Activated CD4-positive, alpha-beta T cell treated with anti-CD3 and anti-CD28 coated beads for 1 hour (primary cell): ENCODE measurements at places on chromosomes 5 and 9.

DNA sequence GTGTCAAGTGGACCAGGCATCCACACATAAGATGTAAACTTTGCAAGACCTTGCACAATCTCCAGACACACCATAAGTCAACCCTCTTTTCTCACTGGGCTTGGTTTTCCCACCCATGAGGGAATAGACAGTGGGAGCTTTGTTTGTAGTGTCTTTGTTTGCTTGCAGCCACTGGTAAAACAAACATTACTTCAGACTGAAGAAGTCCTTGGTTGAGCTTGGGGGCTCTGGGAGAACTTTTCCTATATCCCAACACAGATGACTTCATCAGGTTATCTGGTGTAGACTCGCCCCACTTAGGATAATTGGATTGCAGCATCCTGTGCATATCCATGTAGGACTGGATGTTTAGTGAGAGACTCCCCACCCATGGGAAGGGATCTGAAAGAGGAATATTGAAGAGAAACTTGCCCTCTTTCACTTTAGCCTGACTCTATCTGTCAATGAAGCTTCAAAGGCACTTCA is 11.5 kb upstream of the ADGRV1 start:
- DNase-seq, result no peak

DNA sequence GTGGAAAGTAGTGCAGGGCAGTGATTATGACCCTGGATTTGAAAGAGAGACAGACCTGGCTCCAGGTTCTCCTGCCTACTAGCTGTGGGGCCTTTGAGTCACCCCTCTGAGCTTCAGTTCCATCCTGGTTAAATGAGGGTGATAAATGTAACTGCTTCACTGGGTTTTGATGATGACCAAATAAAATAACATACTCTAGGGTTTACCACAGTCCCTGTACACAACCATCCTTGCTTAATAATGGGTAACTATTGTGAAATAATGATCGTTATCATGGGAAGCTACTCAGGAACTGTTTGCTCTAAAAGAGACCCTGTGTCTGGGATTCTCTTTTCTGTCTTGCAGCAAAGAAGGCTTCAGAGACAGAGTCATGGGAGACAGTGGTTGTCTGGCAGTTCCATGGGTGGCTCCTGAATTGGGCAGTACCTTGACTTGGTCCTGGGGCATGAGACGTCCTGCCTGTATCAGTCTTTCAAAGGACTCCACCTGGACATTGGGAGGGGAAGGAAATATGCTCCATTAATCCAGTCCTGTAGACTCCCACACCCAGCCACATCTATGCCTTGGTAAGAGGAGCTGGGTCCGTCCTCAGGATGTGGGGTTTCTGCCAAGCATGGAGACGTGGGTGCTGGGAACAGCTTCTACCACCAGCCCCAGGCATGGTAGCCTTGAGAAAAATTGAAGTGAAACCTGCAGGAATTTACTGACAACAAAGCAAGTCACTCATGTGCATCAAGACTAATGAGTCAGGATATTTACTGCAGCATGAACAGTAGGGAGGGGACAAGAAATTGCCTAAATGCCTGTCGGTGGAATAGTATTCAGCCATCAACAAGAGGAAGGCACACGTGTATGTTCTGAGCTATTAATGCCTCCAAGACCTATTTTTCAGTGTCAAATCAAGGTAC is 23.4 kb downstream of the AKNA start:
- DNase-seq, result no peak

DNA sequence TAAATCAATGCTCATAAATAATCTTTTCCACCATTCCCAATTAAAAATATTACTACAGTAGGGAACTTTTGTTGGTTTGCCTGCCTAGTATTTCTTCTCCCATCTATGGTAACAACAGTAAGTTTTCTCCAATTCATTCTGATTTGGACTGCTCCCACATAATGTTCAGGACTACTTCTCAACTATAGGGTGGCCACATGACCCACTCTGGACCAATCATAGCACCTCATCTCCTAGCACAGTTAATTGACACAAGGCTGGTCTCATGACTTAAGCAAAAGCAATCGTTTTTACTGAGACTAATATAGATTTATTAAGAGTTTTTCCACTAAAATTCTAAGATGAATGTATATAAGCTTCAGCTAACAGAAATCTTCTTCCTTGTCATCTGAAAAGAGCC is 28.7 kb upstream of the SLCO6A1 start:
- DNase-seq, result no peak

GRCh38 chr5:2286250-2286649 is 403.5 kb upstream of the IRX4 start:
- no peak for DNase-seq

DNA sequence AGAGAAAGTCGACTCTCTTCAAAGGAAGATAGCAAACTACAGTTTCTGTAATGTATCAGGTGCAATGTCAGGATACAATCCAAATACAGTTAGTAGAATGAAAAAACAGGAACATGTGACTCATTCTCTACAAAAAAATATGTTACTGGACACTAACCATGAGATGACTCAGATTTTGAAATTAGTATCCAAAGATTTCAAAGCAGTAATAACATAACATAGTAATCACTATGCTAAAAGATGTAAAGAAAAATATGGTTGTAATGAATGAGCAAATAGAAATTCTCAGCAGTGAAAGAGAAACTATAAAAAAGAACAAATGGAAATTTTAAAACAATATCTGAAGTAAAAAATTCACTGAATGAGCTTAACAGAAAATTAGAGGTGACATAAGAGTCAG is 42.3 kb downstream of the SHOC1 start:
- no peak for DNase-seq

GRCh38 chr5:53934151-53934820 is 373.8 kb downstream of the NDUFS4 start:
- no peak for DNase-seq

DNA sequence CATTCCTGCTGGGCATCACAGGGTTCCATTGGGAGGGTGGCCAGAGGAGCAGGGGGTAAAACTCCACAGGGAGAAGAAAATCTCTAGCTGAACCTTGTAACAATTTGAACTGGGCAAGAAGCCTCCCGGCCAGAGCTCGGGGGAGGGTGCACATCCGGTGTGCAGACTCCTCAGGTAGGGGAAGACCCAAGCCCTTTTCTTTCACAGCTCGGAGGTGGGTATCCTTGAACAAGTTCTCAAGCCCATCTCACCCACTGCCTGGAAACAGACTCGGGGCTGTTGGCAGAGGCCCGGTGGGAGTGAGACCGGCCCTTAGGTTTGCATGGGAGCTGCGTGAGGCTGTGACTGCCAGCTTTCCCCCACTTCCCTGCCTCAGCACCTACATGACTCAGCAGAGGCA is 111.5 kb upstream of the IL7R start:
- DNase-seq, result no peak

DNA sequence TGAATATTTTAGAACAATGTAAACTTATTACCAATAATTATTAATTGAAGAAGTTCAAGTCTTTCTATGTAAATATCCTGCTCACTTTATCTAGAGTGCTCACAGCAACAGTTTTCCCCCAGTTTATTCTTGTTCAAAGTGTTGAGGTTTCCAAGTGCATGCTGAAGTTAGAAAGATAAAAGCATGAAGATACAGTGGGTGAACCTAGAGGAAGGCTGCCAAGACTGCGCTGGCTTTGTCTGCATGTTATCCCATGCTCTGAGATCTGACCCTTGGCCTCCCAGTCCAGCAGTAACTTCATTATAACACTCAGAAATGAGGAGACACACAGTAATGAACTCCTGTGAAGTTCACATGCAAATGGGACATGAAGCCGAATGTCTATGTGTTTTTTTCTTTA is 76.0 kb upstream of the PIP5K1B start:
- DNase-seq, result no peak

- no peak for DNase-seq
Observed at GRCh38 chr5:74514888-74515551, 125.5 kb downstream of the ENC1 start.

DNA sequence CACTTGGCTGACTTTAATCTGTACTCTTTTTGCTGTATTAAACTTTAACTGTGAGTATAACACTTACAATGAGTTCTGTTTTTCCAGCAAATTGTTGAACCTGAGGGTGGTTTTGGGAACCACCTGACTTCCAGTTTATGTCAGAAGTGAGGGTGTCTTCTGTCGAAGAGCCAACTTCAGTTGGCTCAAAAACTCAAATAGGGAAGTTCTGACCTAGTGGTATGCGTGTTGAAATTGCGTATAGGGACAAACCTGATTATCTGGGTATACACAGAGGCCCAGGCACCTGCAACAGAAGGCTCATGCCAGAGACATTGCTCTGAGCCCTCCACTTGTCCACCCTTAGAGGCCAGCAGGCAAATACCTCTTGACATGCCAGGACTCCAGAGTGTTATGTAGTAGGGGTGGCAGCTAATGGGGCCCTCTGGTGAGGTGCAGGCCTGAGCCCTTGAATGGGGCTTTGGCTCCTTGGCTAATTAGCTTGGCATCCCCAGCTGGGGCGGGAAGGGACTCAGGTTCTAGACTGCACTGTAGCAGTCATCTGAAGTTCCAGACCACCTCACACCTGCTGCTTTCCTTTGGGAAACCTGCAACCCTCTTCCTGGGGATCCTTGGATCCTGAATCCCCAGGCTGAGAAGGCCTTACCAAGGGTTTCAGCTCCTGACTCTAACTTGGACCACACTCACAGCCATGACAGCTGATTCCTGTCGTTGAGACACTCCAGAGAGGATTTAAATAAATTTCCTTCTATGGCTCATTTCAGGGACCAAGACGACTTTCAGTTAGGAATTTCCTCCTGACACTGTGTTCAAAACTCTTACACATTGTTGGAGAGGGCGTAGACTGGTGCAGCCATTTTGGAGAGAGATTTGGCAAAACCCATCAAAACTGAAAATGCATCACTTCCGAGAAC is 189.6 kb downstream of the HSPA4 start:
- no peak for DNase-seq

GRCh38 chr5:40502736-40503135 is 177.0 kb upstream of the PTGER4 start:
- no peak for DNase-seq

DNA sequence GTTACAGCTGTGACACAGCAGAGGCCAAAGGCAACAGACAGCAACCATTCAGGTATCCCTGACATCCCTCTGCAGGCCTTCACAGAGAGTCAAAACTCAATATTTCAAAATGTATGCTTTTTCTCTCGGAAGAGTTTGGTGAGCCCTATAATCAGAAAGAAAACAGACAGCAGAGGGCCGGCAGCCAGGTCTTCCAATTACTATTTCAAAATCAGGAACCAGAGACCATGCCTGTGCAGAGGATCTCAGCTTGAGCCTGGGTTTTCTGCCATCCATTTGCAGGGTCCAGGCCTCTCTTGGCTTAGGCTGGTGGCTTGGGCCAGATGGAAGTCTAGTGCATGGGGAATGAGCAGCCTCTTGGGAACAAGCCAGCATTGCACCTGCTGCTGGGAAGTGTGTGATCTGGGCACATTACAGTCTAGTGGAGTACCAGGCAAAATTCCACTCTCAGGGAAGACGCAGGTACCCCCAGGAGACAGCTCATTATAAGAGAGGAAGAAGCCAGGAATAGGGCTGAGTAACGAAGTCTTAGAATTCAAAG is 231.3 kb downstream of the ENC1 start:
- no peak for DNase-seq

- DNase-seq, result no peak
Observed at GRCh38 chr5:59471463-59471862, 422.1 kb downstream of the PDE4D start.

- no peak for DNase-seq
Observed at GRCh38 chr5:87645224-87645623, 232.5 kb upstream of the CCNH start.

GRCh38 chr9:10000669-10001068 is 612.1 kb downstream of the PTPRD start:
- no peak for DNase-seq

- DNase-seq, result no peak
Observed at GRCh38 chr5:33166522-33166921, 274.2 kb upstream of the TARS1 start.

GRCh38 chr5:126443374-126443851 is 20.2 kb downstream of the GRAMD2B start:
- DNase-seq, result no peak

DNA sequence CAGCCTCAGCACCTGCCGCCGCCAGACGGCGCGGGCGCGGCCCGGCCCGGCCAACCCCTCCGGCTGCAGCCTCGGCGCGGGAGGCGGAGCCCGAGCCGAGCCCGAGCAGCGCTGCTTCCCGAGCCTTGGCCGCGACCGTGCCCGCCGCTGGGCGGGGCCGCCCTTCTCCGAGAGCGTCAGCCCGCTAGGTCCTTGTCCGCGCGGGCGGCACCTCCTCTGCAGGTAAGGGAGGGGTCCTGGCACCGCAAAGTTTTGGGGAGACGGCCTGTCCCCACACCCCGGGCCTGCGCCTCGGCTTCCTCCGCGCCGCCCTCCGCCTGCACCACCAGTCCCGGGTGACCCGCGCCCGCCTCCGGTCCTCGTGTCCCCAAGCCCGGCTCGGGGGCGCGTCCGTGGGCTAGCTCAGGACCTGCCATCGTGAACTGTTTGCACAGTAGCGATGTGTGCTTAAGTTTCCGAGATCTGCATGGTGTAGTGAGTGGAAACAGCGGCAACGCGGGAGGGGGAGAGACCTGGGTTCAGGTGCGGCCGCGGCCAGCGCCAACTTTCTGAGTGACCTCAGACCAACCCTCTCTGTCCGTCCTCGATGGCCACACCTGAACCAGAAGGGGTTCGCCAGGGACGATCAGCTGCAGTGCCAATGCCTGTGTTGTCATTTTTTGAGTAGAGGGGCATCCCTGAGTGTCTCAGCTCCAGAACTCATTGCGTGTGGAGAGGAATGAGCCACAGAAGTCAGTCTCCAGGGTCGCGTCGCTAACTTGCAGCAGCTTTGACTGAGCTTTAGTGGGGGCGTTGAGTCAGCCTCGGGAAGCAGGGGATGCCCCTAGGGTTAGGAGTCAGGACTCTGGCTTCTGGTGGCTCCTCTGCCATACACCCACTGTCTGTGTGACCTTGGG is at the start of gene FRMPD1:
TSS of gene FRMPD1 (plus strand) at position 82 of the 896 bp plus-strand sequence. CDS start 41,688 bp downstream, outside the sequence.
- peak; percentile 36 for DNase-seq

- no peak for DNase-seq
Observed at GRCh38 chr9:134215420-134215698, 51.0 kb upstream of the RNU6ATAC start.

DNA sequence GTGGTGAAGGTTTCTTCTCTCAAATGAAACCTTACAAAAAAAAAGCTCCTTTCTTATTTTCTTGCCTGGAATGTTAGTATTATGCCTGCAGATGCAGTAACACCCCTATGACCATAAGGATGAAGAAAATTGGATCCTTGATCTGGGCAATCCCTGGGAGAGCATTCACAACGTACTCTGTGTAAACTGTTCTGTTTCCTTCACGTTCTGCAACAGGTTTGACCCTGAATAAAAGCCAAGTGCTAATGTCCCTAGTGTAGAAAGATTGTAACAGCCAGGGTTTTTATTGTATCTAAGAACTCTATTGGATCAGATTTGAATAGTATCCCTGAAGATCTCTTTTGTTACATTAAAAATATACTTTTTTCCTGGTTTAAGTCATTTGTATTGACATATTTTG is 1639.6 kb upstream of the ACO1 start:
- no peak for DNase-seq

DNA sequence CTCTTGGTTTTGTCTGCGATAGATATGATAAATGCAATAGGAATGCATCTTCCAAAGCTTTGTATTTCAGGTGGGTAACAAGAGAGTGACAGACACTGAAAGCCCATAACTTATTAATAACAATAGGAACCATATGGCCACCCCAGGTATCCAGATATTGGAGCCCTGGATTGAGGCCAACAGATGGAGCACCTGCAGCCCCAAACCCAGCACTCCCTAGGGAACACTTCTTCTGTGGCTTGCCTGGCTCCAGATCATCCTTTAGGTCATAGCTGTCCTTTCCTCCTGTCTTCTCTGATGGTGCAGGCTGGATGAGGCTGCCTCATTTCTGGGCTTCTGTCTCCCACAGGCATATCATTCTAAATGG is 5.0 kb upstream of the IL3 start:
- DNase-seq, result no peak
